ENCODE measurements at places on chromosomes 1 and 21. TPM values are rescaled to one million over a fixed set of nuclear protein-coding genes. Genes with fewer than 3 reads are reported as not detected.

DNA sequence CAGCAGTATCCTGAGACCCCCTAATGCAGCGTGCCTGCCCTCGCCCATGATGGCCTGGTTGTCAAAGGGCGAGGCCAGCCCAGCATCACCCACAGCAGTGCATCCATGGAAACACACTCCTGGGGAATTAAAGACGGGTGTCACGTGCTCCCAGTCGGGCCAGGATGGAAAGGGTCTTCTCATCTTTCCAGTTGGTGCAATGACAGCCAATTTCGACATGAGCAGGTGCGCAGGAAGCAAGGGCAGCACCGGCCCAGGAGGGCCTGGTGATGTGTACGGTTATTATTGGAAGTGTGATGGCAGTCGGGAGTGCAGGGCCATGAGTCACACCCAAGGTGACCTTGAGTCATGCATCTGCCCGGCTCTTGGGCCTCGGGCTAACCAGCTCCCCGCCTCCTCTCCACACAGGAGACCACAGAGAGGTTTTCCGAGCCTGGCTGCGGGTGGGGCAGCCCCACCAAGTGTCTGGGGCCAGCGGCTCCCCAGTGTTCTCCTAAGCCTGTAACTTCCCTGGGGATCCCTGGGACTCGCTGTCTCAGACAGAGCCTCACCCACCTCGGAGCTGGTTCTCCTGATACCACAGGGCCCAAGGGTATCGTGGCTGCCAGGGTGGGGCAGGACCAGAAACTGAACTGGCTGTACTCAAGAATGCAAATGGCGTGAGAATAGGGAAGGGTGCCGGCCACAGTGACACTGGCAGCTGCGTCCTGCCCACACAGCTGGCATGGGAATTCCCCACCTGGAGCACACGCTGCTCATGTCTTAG is 119.8 kb downstream of the SIK1 start:
- H3K27ac ChIP-seq, result peak overlapping the region; percentile 99
- peak overlapping the region; percentile 41 for H3K4me3 ChIP-seq
- peaks cover 7% of the 10 kb centered on the region for H3K36me3 ChIP-seq
- H3K27me3 ChIP-seq, result no peaks in the 10 kb centered on the region
- H3K4me1 ChIP-seq, result peaks cover 41% of the 10 kb centered on the region

DNA sequence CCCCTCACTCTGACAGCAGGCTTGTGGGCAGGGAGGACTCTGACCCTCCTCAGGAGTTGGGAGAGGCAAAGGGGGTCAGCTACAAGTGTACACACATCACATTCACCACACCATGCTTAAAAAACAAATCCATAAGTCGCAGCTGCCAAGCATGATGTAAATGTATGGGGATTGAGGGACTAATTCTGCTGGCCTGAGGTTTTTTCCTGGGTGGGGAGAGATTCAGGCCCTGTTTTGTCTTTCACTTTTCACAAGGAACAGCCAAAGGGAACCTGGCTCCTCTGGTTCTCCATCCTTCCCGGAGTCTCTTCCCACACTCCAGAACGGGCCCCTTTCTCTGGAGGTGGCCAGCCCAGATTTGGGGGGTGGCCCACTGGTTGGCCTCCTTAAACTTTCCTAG is 1.3 kb upstream of the MTARC2 start:
- no peak overlapping the region for H3K27ac ChIP-seq
- no peaks in the 10 kb centered on the region for H3K27me3 ChIP-seq
- H3K4me3 ChIP-seq, result no peak overlapping the region
- no peak for DNase-seq

DNA sequence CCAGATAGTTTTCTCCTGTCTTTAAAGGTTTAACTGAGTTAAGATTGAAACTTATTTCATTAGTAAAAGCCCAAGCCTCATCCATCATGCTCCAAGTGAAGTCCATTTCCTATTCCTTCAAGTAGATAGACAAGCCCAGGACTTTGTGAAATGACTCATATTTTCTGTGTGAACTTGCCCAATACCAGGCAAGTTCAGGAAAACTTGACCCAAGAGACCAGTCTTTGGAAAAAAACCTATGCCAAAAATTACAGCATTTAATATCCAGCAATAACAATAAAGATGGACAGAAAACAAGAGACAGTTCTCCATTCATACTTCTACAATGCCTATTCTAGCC is 405 bp upstream of the RAB29 start:
- peaks cover 2% of the 10 kb centered on the region for H3K36me3 ChIP-seq
- peak overlapping the region; percentile 88 for H3K4me3 ChIP-seq
- H3K4me1 ChIP-seq, result peaks cover 31% of the 10 kb centered on the region
- no peaks in the 10 kb centered on the region for H3K27me3 ChIP-seq

DNA sequence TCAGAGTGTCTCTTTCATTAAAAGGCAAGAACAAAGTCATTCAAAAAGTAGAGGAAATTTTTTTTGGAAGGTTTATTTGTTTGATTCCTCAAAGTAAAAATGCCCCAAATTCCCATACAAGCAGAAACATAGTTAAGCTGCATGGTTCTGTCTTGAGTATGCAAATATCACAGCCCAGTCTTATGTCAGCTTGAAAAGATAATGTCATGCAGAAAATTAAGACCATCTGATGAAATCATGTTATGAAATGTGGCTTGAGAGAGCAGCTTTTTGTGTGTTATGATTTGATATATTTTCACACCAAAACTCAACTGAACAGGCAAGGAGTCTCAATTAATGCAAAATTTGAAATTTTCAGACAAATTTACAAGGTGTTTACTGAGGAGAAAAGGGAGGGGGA is 411.0 kb downstream of the LMO4 start:
- no peaks in the 10 kb centered on the region for H3K4me1 ChIP-seq
- DNase-seq, result no peak
- H3K4me3 ChIP-seq, result no peak overlapping the region
- no peaks in the 10 kb centered on the region for H3K36me3 ChIP-seq

GRCh38 chr1:160830321-160831153 is 32.1 kb downstream of the CD244 start:
- peak; percentile 85 for DNase-seq
- no peaks in the 10 kb centered on the region for H3K27me3 ChIP-seq
- no peak overlapping the region for H3K4me3 ChIP-seq

DNA sequence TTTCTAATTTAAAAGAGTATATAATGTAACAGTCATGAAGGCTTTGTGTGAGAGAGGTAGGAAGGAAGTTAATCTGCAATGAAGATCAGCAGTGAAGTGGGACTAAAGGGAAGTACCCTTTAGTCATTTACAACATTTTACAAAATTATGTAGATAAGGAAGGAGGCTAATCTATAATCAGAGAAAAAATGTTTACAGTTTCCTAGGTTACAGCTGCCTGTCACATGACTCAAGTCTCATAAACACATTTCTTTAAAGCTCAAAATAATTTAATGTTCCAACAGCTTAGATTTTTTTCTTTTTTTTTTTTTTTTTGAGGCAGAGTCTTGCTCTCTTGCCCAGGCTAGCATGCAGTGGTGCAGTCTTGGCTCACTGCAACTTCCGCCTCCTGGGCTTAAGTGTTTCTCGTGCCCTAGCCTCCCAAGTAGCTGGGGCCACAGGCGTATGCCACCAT is 26.2 kb upstream of the CAP1 start:
- H3K27me3 ChIP-seq, result no peaks in the 10 kb centered on the region
- H3K36me3 ChIP-seq, result no peaks in the 10 kb centered on the region
- H3K4me3 ChIP-seq, result no peak overlapping the region
- no peak for DNase-seq
- H3K4me1 ChIP-seq, result peaks cover 17% of the 10 kb centered on the region

The SPATA45 gene
- total RNA-seq, result not detected

The KCNT2 gene
- total RNA-seq, result 1.2 TPM

The RAD54L gene
- 5.0 TPM for total RNA-seq

The C8A gene
- not detected for total RNA-seq

The MPC2 gene
- 105 TPM for total RNA-seq

The CHODL gene
- total RNA-seq, result not detected

The NOS1AP gene
- 1.1 TPM for total RNA-seq

Data from MCF 10A (cell line).